ENCODE measurements at places on chromosomes 12 and 14. TPM values are rescaled to one million over a fixed set of nuclear protein-coding genes. Genes with fewer than 3 reads are reported as not detected.

The DHRS4L2 gene
- 8.6 TPM for polyA plus RNA-seq

The RASSF9 gene
- polyA plus RNA-seq, result 2.0 TPM

The FGD4 gene
- 17.3 TPM for polyA plus RNA-seq

The SYCP3 gene
- not detected for polyA plus RNA-seq

The LBHD2 gene
- 0.39 TPM for polyA plus RNA-seq

The VIPAS39 gene
- polyA plus RNA-seq, result 24.0 TPM

The CKAP4 gene
- polyA plus RNA-seq, result 76.7 TPM

The CLMN gene
- 3.5 TPM for polyA plus RNA-seq

The CFAP54 gene
- polyA plus RNA-seq, result 0.73 TPM

The PTPRB gene
- 16.3 TPM for polyA plus RNA-seq

The IL31 gene
- not detected for polyA plus RNA-seq

The TMEM229B gene
- polyA plus RNA-seq, result not detected

The GPR162 gene
- polyA plus RNA-seq, result 16.5 TPM

The KITLG gene
- 14.2 TPM for polyA plus RNA-seq

The FAR2 gene
- polyA plus RNA-seq, result 11.5 TPM

The KIF26A gene
- 4.8 TPM for polyA plus RNA-seq

The GPR68 gene
- polyA plus RNA-seq, result 1.2 TPM

The MYRFL gene
- 0.57 TPM for polyA plus RNA-seq

The LRRK2 gene
- 6.0 TPM for polyA plus RNA-seq

The DDHD1 gene
- polyA plus RNA-seq, result 7.5 TPM

The TGFB3 gene
- 750 TPM for polyA plus RNA-seq

The CLEC1A gene
- 3.6 TPM for polyA plus RNA-seq

The LHX5 gene
- polyA plus RNA-seq, result not detected

The CTSG gene
- polyA plus RNA-seq, result 1.6 TPM

The FOXA1 gene
- 0.12 TPM for polyA plus RNA-seq

The MRPS35 gene
- 54.7 TPM for polyA plus RNA-seq

The INHBC gene
- polyA plus RNA-seq, result 0.12 TPM

The SVOP gene
- 0.14 TPM for polyA plus RNA-seq

The SPIC gene
- not detected for polyA plus RNA-seq

The TMEM253 gene
- 0.53 TPM for polyA plus RNA-seq

The NOC4L gene
- 18.9 TPM for polyA plus RNA-seq

The IGFBP6 gene
- 83.3 TPM for polyA plus RNA-seq

The MUCL1 gene
- not detected for polyA plus RNA-seq

The C1R gene
- 79.6 TPM for polyA plus RNA-seq

The SIRT4 gene
- polyA plus RNA-seq, result not detected

The ESRRB gene
- 2.0 TPM for polyA plus RNA-seq

The PARPBP gene
- polyA plus RNA-seq, result not detected

The COL2A1 gene
- polyA plus RNA-seq, result 59.7 TPM

The BCL2L14 gene
- polyA plus RNA-seq, result not detected

The MEG3 gene
- 5,494 TPM for polyA plus RNA-seq

The TAS2R42 gene
- not detected for polyA plus RNA-seq

The PTPRR gene
- polyA plus RNA-seq, result 0.88 TPM

The RTN1 gene
- polyA plus RNA-seq, result 1.9 TPM

The VRTN gene
- polyA plus RNA-seq, result not detected

The TTC6 gene
- 0.24 TPM for polyA plus RNA-seq

The TSPAN11 gene
- 7.0 TPM for polyA plus RNA-seq

The FIGNL2 gene
- 2.8 TPM for polyA plus RNA-seq

The PMCH gene
- polyA plus RNA-seq, result 0.43 TPM

The MYO1A gene
- 0.53 TPM for polyA plus RNA-seq

The LMNTD1 gene
- 0.80 TPM for polyA plus RNA-seq

The GYS2 gene
- 0.49 TPM for polyA plus RNA-seq

The KRT81 gene
- 0.08 TPM for polyA plus RNA-seq

The OAS1 gene
- polyA plus RNA-seq, result 1.9 TPM

The FAM222A gene
- polyA plus RNA-seq, result 6.5 TPM

The TAS2R9 gene
- polyA plus RNA-seq, result not detected

The DEPDC4 gene
- polyA plus RNA-seq, result 1.7 TPM
